ENCODE measurements at places on chromosomes 12 and 14.

GRCh38 chr12:100215209-100215608 lies 14.6 kb downstream of the ACTR6 start:
- no peak for DNase-seq

DNA sequence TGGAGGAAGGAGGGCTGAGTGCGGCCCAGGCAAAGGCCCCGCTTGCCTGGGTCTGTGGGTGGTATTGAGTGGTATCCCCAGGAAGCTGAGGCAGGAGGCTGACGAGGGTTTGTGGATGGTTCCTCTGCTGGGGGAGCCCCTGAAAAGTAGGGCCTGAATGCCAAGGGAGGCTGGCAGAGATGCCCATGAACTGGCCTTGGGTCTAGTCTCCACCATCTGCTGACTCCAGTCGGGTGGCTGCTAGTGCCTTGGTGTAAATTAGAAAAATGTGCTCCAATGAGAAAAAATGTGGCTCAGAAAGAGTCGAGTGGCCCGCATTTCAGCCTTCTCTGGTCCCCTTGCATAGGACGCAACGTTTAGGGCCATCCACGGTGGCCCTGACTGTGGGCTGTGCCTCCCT lies 181.2 kb upstream of the PRMT8 start:
- DNase-seq: no peak

DNA sequence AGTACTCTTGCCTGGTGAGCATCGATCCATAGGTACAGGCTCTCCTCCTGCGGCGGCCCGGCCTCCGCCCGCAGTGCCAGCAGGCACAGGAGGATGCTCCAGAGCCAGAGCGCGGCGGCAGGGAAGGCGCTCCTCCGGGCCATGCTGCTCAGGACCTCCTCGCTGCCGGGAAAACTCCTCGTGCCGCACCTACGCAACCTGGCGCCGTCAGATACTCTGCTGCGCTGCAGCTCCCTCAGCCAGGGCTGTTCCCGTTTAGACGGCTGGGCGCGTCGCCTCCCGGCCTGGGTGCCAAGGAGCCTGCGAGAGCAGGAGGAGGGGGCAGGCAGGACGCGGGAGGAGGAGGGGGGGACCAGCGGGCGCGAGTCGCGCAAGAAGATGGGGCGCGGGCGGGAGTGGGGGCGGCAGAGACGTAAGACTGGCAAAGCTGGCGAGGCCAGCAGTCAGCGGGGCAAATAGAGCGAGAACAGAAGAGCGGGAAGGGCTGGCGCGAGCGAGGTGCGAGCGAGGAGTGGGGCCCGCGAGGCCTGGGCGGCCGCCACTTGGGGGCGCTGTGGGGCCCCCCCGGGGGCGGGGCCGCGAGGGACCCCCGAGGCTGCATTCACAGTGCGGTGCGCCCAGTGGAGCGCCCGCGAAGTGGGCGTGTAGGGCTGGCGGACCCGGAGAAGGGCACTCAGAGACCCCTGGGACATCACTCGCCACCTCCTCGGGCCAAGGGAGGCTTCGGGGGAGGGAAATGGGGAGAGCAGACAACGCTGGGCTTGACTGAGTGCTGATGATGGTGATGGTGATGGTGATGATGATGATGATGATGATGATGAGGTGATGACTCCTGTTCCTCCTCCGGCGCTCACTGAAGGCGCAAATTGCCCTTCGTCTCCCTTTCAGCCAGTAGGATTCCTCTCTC lies at the start of gene WIF1:
TSS of gene WIF1 (minus strand) at position 257 of the 907 bp plus-strand sequence. CDS start at position 143, 114 bp downstream.
- no peak for DNase-seq

DNA sequence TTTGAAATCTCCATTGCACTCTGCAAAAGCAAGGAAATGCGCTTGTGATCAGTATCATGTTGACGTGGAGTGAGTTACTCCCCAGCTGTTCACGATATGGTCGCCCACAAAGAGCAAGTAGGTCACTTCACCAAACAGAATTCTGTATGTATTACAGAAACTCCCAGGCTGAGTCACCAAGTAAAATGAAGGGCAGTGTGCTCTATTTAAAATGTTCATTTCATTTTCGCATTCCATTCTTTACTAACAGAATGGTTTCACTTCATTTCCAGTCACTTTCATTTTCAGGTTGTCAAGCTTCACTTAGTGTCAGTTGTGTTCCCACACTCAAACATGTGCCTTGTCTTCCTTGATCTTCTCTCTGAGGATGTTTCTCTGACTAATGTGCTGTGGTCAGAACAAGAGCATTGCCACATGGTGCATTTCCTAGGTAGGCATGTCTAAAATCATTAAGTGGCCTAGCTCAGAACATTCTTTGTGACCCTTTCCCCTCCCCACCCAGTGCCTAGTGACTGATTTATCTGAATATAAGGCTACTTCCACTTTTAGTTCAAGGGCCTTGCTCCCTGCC lies 391.2 kb downstream of the RAD51B start:
- DNase-seq: no peak

DNA sequence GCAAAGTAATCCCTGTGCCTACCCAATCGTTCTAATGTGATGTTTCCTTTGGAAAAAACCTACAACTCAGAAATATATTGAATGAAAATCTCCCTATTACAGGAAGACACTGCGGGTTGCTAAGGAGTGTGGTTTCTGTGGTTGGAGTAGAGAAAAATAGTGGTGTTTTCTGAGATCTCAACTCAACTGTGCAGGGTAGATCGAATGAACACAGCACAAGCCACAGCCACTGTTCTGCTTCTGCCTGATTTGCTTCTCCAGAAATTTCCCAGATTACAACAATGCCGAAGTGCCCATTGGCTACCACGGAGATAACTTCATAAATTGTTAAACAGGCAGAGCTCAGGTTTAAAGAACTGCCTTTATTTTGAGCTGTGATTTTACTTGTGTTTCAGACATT lies 480.4 kb downstream of the DIO2 start:
- DNase-seq: no peak

DNA sequence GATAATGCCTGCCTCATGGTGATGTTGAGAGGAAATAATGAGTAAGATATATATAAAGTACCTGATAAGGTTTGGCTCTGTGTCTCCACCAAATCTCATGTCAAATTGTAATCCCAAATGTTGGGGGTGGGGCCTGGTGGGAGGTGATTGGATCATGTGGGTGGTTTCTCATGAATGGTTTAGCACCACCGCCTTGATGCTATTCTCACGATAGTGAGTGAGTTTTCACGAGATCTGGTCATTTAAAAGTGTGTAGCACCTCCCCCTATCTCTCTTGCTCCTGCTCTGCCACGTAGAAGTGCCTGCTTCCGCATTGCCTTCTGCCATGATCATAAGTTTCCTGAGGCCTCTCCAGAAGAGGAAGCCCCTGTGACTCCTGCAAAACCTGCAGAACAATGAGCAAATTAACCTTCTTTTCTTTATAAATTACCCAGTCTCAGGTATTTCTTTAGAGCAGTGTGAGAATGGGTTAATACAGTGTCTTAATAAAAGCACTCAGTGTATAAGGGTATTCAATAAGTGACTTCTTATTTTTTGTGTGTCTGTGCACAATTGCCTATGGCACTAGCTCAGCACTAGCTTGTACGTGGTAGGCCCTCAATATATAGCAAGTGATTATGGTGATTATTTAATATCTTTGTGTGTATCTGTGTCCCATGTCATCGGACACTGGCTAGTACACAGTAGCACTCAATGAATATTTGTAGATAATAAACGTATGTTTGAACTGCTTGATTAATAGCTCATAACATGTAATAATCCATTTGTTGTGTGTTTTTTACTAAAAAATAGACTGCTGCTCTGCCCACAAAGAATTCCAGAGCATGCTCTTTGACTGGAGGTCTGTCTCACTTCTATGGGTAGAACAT lies 138.1 kb upstream of the LMNTD1 start:
- no peak for DNase-seq

DNA sequence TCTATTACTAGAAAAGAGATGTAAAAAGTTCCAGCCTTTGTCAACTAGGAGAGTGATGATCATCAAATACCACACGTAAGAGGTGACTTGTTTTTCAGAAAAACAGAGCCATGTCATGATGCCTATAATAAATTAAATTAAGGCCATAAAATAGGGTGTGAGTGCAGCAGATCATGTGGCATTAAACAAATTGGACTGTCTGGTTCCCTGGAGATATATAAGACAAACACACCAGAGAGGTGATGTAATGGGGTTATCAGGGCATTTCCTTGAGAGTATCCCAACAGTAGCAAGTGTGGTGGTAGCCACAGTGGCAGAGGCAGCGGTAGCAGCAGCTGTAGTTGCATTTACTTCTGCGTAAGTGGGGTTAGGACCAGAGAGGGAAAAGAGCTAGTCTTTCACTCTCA lies 14.6 kb upstream of the GALNT6 start:
- DNase-seq: no peak

- no peak for DNase-seq
Observed at GRCh38 chr12:28770322-28770721, 378.8 kb upstream of the FAR2 start.

DNA sequence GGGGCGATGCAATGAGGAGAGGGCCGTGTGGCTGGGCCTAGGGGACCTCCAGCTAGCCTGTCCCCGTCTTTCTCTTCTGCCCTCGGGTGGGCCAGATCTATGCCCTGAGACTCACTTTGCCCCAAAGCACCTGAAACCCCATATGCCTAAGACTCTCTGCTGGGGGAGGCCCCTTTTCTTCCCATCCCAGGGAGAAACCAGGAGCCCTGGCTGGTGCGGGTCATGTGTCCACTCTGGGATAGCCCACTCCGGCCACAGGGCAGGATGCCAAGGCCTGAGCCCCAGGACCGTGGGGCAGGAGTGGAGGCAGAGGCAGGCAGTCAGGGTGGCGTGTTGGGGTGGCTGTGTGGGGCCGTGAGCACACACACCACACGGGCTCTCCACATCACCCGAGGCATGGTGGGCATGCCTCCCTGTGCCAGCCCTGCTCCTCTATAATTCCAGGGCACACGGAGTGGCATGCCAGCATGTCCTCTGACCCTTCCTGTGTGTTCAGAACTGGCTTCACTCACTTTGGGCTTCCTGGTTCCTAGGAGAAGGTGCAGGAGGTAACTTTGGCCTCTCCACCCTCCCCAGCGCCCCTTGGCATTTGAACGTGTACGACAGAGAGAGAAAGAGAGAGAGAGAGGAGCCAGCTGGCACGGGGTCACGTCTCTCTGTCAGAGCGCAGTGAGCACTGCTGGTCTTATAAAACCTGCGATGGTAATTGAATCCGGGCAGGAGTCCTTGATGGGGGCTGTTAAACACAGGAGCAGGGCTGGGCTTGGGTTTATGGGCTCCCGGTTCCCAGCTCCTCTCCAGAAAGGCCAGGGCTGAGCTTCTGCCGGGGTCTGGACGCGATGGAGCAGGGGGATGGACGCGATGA lies 144.2 kb downstream of the KIF26A start:
- DNase-seq: no peak

DNA sequence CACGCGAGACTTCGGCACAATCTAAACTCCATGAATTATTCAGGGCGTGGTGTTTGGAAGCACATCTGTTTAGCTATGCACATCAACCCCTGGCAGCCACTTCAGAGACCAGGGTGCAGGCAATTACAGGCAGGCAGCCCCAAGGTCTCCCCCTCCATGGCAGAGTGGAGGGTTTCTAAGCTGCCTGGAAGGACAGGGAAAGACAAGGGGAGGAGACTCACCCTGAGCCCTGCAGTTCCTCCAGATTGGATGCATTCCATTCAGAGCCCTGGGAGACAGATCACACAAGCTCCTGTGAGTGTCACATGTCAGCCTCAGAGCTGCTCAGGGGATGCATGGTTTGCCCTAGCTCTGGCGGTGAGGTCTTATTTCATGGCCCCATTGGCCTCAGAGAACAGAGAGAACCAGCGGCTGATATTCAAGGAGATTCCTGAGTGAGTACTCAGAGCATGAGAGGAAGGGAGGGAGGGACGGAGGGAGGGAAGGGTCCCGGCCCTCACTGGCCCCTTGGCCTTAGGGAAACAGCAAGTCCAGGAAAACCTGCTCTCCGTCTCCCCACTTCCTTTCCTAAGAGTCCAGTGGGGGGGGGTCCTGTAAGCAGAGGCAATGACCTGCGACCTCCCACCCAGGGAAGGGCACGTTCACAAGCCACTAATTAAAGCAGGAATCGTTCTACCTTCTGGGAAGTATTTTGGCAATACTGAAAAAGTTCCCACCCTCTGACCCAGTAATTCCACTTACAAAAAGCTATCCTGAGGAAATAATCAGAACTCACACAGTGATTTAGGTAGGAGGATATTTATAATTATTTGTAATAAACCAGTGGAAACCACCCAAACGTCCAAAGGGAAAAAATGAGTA lies 55.1 kb downstream of the SSH1 start:
- DNase-seq: no peak

GRCh38 chr14:33430414-33431035 lies 491.8 kb downstream of the NPAS3 start:
- DNase-seq: no peak

DNA sequence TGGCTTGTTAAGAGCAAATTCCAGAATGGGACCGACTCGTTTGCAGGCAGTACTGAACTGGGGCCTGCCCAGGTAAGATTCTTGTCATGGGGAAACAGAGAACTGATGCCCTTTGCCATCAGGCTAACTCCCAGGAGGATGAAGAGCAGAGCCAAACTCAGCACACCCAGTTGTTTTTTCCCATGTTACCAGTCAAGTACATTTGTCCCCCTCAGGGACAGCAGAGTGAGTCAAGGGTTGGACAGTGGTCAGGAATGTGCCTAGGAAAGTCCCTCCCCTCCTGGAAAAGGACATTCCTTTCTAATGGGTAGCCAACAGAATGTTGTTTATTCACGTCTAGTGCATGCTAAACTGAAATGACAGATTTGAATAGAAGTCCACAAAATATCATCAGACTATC lies 1.6 kb downstream of the ART4 start:
- DNase-seq: no peak
